Stimulated activated CD8-positive, alpha-beta memory T cell treated with anti-CD3 and anti-CD28 coated beads, Interleukin-4, amount 100 ng/mL, for 4 hours (primary cell): ENCODE measurements at places on chromosomes 7 and 10.

DNA sequence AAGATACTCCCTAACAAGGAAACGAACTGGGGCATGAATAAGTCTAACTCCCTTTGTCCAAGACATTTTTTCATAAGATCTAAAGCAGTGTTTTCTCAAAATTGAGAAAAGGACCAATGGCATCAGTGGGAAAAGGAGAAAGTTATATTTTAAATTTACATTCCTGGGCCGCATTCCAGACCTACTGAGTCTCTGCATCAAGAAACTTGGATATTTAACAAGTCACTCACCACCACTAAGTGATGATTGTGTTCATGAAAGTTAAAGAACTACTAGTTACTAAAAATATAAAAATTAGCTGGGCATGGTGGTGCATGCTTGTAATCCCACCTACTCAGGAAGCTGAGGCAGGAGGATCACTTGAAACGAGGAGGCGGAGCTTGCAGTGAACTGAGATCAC lies 149.6 kb upstream of the MEOX2 start:
- no peak for DNase-seq

DNA sequence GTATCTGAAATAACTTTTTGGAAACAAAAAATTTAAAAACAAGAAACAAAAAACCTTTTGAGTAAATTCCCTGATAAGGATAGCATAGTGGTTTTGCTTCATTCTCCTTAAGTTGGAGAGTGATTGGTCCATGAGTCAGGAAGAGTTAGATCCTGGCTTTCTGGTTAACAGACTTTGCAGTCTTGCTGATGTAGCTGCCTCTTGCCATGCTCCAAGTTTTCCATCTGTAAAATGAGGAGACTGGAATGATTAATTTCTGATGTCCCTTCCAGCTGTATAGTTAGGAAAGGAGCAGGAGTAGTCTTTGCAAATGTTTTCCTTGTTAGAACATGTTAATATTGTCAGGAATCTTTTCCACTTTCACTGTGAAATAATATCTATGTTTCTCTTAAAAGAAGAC lies 266.6 kb downstream of the DNAJB9 start:
- no peak for DNase-seq

GRCh38 chr7:88071994-88072714 lies 138.1 kb downstream of the ADAM22 start:
- no peak for DNase-seq

GRCh38 chr7:27101957-27102580 lies 414 bp downstream of the HOXA2 start:
- DNase-seq = no peak

DNA sequence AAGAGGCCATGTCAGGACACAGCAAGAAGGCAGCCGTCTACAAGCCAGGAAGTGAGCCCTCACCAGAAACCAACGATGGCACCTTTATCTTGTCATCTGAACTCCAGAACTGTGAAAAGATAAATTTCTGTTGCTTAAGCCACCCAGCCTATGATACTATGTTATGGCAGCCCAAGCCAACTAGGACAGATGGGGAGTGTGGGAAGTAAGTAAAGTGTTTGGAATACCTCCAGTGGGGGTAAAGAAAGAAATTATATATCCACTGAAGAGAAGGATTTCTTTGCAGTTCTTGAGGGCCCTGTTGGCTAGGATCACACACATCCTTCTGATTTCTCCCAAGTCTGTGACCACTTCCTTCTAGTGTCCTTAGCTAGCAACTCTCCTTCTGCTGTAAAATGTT lies 384.4 kb downstream of the TNS3 start:
- DNase-seq = no peak

- DNase-seq = no peak
Measured at GRCh38 chr10:31642281-31642680, 286.4 kb downstream of the ARHGAP12 start.

DNA sequence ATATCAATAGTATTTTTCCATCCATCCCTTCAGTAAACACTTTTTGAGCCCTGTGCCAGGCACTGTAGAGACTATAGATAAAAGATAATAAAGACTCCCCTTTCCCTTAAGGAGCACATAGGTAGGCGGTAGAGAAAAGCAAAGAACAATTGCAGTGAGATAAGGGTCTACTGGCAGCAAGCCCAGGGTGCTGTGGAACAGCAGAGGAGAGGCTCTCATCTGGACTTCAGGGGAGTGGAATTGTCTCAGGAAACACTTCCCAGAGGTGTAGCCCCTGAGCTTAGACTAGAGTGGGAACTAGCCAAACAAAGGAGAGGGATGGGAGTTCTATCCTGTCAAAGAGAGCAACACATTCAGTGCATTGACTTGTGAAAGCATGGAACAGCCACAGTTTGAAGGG lies 102.0 kb downstream of the NRF1 start:
- no peak for DNase-seq

GRCh38 chr10:35639728-35640401 lies 2.2 kb downstream of the FZD8 start:
- DNase-seq = no peak

DNA sequence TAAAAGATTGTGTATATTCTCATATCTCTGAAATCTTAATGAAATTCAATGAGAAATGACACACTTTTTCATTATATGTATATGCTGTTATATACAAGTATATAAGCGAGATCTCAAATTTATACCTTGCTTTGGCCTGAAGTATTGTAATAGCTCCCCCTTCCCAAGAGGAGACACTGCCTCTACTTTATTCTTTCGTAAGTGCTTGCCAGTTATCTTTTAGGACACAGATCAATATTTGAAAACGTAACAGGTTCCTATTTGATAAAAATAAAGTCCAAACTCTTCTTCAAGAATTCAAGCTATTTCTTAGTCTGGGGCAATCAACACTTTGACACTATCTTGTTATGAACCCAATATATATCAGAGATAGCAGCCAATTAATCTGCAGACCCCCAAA lies 24.9 kb downstream of the WASL start:
- no peak for DNase-seq

GRCh38 chr7:27251136-27251651 lies 8.6 kb downstream of the EVX1 start:
- no peak for DNase-seq

DNA sequence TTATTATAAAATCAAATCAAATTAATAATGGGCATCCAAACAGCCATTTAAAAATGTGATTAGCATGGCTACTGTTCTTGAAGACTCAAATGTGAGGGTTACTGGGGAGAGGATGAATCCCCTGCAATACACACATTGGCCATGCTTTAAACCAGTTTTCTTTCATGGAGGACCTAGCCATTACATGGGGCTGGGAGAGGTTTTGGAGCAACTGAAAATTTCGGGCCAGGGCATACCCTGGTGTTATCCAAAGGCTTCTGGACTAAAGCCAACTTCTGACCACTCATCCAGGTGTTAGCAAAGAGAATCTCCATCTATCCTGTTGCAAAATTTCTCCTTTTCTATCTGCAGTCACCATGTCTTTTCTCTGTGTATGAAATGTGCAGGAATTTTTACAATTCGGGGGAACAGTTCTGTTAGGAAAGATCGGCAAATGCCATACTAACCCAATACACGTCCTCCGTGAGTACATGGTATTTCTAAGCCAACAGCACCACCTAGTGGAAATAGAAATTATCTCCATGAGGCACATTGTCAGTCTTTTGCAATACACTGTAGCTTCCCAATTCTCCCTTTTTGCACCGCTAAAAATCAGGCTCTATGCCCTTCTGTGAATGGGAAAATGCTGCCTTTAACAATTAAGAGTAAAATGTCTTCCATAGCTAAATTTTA lies 47.0 kb upstream of the ZNF107 start:
- no peak for DNase-seq

DNA sequence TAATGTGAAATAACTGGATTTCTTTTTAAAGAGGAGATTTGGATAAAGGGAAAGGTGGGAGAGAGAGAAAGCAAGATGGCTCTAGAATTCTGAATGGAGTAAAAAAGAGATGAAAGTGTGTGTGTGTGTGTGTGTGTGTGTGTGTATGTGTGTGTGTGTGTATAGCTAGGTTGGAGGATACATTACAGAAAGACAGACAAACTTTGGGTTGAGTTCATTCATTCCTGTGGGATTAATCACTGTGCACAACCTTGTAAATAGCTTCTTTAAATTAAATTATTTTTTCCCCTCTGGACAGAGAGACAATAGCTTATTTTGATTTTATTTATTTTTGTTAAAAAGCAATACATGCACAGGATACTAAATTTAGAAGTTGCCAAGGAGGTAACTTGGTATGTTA lies 7.5 kb downstream of the ASB4 start:
- no peak for DNase-seq

DNA sequence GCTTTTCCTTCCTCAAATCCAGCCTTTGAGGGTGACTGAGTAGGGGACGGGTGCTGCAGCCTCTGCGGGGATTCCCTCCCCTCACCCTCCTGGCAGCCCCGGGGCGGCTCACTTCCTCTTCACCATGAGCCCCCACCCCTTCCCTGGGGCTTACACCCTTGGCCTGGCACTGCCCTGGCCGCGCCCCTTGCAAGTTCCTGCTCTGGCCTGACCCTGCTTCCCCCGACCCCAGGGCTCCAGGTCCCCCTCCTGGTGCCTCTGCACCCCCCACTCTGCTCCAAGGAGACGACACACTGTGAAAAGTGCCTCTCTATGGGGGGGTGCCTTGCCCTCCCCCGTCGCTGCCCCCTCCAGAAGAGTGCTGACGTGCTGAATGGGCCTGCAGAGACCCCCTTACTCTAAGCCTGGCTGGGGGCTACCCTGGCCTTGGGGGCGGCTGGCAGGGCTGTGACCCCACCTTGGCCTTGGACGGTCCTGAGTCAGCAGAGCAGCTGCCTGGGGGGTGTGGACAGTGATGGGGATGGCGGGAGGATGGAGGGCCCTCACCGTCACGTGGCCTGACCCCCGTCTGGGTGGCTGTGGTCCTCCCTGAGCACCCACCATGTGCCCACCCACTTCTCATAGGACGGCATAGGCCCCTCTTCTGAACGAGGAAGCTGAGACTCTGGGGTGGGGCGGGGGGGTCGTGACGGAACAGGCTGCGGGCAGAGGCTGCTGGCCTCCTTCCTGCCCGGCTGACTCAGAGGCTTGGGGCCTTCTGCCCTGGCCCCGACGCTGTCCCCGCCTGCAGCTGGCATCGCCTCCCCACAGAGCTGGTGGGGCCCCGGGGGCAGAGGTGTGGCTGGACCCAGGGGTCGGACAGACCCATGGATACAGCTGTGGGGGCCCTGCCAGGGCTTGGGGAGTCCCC lies 9.8 kb downstream of the LFNG start:
- DNase-seq = no peak
